ENCODE measurements at places on chromosomes 12 and 14. TPM values are rescaled to one million over a fixed set of nuclear protein-coding genes. Genes with fewer than 3 reads are reported as not detected.

The HELB gene
- total RNA-seq = 69.0 TPM

The FAM181A gene
- total RNA-seq = not detected

The REC8 gene
- total RNA-seq = 30.5 TPM

The TMEM30B gene
- 3.0 TPM for total RNA-seq

The MFAP5 gene
- total RNA-seq = not detected

The FCF1 gene
- total RNA-seq = 57.5 TPM

The PCED1B gene
- total RNA-seq = 44.3 TPM

The NR4A1 gene
- 1.1 TPM for total RNA-seq

The P2RX7 gene
- 7.0 TPM for total RNA-seq

The GMPR2 gene
- 91.0 TPM for total RNA-seq

The KCNA5 gene
- not detected for total RNA-seq

The INHBC gene
- total RNA-seq = not detected

The NYNRIN gene
- not detected for total RNA-seq

The PTPRO gene
- 7.8 TPM for total RNA-seq

The RERG gene
- total RNA-seq = not detected

The CMKLR1 gene
- 0.94 TPM for total RNA-seq

The TPPP2 gene
- not detected for total RNA-seq

The TXNRD1 gene
- total RNA-seq = 57.6 TPM

The CD163L1 gene
- 0.69 TPM for total RNA-seq

The CBLN3 gene
- 3.8 TPM for total RNA-seq

The CNOT2 gene
- total RNA-seq = 120 TPM

The KLRC2 gene
- total RNA-seq = not detected

The ACSM4 gene
- not detected for total RNA-seq

The CACNB3 gene
- total RNA-seq = 17.2 TPM

The FGD6 gene
- total RNA-seq = 0.70 TPM

The SCYL2 gene
- total RNA-seq = 47.8 TPM

The HSPB8 gene
- not detected for total RNA-seq

The ABCC9 gene
- total RNA-seq = not detected

The CD69 gene
- total RNA-seq = 31.0 TPM

The SPTB gene
- 0.09 TPM for total RNA-seq

The TAS2R7 gene
- total RNA-seq = not detected

The STAC3 gene
- total RNA-seq = 3.0 TPM

The TCL1A gene
- not detected for total RNA-seq

The DAO gene
- total RNA-seq = not detected

The DPY19L2 gene
- total RNA-seq = 0.93 TPM

The GPRC5D gene
- not detected for total RNA-seq

The CPNE6 gene
- total RNA-seq = not detected

The ATG101 gene
- 27.0 TPM for total RNA-seq

The GLIPR1L2 gene
- 0.47 TPM for total RNA-seq

The RTL1 gene
- not detected for total RNA-seq

The OAS1 gene
- total RNA-seq = 10.9 TPM

The KRT82 gene
- not detected for total RNA-seq

The IQSEC3 gene
- total RNA-seq = 0.84 TPM

The RPL10L gene
- total RNA-seq = not detected

The EML5 gene
- total RNA-seq = 5.6 TPM

The NPFF gene
- total RNA-seq = not detected

The ZNF891 gene
- total RNA-seq = 7.3 TPM

The ARHGEF25 gene
- total RNA-seq = 0.67 TPM

The NANOG gene
- total RNA-seq = not detected

The ACRBP gene
- 16.3 TPM for total RNA-seq

The SLC39A2 gene
- not detected for total RNA-seq

Data from CD4-positive, alpha-beta memory T cell (primary cell).